ENCODE measurements at places on chromosomes 11 and 22.
A peak's percentile ranks its signal among the peaks of the same experiment; 100 is the strongest.

DNA sequence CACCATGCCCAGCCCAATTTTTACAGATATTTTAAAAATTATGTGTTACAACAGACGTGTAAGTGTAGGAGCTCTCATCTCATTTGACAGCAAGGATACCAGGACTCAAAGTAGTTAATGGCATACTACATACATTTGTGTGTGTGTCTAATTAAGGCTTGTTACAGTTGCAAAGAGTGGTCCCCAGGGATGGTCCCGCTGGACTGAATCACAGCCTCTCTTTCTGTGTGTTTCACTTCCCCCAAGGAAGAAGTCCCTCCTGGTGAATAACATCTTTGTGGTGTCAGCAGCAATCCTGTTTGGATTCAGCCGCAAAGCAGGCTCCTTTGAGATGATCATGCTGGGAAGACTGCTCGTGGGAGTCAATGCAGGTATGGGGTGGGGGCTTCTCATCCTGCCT lies 17.2 kb downstream of the SLC2A11 start:
- DNase-seq: no peak

DNA sequence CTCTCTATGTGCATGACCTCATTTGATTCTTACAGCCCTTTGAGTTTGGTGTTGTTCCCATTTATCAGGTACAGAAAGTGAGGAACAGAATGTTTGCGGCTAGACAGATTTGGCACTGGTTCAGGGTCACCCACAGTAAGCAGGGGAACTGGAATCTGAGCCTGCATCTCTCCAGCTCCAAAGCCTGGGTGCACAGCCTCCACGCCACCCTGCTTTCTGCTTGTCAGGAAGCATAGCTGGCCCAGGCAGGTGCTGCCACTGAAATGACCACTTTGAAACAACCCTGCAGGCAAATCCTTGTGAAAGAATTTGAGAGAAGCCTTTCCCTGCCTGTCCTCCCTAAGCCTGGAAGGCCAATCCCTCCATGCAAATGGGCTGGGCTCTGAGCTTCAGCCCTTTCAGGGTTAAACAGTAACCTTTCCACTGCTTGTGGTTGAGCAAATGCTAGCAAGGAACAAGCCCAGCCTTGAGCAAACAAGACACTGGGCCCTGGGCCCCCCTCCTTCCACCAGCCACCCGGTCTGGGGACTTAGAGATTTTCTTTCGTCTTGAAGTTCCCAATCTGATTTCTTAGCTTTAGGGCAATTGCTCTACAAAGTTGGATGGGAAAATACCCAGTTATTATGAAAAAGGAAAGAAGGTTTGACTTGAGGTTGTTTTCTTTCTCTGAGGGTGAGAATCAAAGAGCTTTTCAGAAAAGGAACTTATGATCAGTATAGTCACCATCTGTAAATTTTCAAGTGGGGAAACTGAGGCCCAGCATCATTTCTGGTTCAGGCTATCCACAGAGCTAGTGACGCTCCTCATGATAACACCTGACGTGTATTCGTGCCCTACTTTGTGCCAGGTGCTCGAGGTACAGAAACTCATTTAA lies 19.4 kb downstream of the EHF start:
- no peak for DNase-seq

- peak; percentile 71 for DNase-seq
Measured at GRCh38 chr11:119169282-119169719, 776 bp downstream of the NLRX1 start.

DNA sequence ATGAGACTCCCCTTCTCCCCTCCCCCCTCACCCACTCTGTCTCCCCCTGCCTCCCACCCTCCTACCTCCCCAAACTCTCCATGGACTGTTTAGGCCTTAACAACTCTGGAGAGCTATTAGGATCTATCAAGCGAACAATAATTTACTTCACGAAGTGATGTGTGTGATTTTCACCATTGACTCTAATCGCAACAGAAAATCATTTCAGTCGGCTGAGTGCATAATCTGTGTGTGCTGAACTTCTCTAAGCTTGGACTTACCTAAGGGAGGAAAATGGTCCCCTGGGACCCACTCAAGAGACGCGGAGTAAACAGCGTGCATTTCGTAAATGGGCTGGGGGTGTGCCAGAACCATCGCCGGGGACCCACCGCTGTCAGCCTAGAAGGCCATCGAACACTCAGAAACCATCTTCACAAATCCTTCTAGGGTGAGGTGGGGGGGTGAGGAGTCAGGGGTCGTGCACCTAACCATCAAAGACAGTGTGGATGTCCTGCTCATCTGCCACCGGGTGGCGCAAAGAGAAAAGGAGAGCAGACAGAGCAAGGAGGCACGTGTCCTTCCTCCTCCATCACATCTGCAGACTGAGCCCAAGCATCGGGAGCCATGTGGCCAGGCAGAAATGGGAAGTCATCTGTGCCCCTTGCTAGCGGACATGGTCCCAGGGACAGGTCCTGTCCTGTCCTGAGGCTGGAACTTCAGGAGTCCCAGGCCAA lies 62.1 kb upstream of the NUP50 start:
- peak; percentile 73 for DNase-seq

- DNase-seq: no peak
Measured at GRCh38 chr11:32023370-32024305, 67.2 kb upstream of the RCN1 start.

GRCh38 chr22:37739035-37739434 lies 42.2 kb downstream of the TRIOBP start:
- DNase-seq: no peak

- DNase-seq: no peak
Measured at GRCh38 chr11:114416441-114416961, 16.0 kb downstream of the RBM7 start.

GRCh38 chr11:1153951-1154493 lies 3.7 kb upstream of the MUC5AC start:
- DNase-seq: no peak

GRCh38 chr11:128497061-128497775 lies 90.1 kb downstream of the ETS1 start:
- DNase-seq: peak; percentile 85

DNA sequence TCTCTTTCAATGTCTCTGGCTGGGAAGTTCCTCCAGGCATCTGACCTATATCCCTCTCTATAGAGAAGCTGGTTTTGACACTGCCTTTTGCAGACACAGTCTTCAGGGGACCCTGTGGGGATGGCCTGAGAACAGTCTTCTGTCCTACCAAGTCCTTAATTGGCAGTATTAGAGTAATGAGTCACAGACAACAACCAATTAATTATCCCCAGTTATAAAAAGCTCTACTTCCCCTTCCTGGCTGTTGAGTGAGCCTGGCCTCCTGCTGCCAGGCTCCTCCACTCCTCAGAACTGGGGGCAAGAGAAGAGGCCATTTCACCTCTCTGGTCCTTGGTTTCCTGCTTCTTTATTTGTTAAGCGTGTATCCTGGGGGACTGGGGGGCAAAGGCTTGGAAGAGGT lies 41.2 kb upstream of the KLHL35 start:
- no peak for DNase-seq

DNA sequence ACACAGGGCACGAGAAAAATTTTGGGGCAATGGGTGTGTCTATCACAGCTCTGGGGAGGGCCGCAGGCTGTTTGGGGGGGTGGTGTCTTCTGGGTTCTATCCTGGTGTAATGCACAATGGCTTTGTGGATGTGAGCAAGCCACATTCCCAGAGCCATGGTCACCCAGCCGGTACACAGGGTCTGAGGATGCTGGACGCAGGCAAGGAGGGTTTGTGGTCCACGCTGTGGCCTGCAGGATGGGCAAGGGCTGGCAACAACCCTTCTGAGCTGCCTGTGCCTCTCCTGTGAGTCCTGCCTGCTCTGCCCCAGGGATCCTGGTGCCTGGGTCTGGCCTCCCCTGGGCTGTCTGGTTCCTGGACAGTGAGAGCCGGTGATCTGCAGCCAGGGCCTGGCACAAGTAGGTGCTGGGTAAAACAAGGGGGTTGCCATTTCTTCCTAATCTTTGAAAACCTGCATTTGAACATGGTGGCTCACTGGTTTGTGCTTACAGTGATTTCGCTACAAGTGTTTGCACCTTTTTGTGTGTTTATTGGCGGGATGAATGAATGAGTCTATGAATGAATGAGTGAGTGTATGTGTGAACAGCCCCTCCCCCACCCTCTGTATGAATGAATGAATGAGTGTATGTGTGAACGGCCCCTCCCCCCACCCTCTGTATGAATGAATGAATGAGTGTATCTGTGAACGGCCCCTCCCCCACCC lies 4.4 kb upstream of the MRPL23 start:
- no peak for DNase-seq

- DNase-seq: no peak
Measured at GRCh38 chr22:39593066-39593930, 22.7 kb downstream of the CACNA1I start.

DNA sequence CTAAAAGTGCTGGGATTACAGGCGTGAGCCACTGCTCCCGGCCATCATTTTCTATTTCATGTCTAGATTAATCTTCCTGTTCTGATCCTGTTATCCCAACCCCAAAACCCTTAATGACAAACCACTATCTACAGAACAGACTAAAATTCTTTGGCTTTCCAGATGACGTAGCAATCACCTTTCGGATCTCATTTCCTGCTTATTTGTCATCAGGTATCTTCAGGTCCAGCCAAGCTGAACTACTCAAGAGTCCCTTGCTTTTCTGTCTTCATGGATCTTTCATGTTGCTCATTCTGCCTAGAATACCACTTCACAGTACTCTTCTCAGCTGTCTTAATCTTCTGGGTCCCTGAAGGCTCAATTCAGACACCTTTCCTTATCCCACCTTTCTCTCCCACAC lies 27.4 kb upstream of the IPO7 start:
- DNase-seq: no peak

- DNase-seq: no peak
Measured at GRCh38 chr22:26885441-26886261, 228.3 kb downstream of the MIAT start.

GRCh38 chr11:109696191-109696897 lies 274.4 kb downstream of the C11orf87 start:
- DNase-seq: no peak

DNA sequence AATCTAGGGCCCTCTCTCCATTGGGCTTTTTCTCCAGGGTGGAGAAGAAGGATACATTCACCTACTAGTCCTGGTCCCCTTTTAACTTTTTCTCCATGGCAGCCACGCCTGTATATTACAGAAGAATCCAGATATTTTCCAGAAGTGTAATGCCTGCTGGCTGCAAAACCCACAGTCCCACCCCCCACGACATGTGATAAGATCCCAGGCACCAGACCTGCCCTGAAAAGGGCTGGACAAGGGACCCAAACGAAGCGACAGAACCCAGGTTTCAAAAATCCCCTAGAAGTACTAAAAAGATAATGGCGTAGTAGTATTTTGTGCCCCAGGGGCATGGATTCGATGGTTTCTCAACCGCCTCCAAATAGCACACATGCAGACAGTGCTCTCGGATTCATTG lies 2.8 kb downstream of the WT1 start:
- DNase-seq: no peak
